ENCODE measurements at places on chromosomes 3 and 15. TPM values are rescaled to one million over a fixed set of nuclear protein-coding genes. Genes with fewer than 3 reads are reported as not detected.

Gene C3orf20
- not detected for total RNA-seq

GRCh38 chr15:31346367-31347066 lies 19.9 kb downstream of the KLF13 start:
- no peak overlapping the region for H3K27ac ChIP-seq
- DNase-seq, result no peak
- no peaks in the 10 kb centered on the region for H3K27me3 ChIP-seq
- H3K4me1 ChIP-seq, result no peaks in the 10 kb centered on the region
- no peaks in the 10 kb centered on the region for H3K36me3 ChIP-seq

DNA sequence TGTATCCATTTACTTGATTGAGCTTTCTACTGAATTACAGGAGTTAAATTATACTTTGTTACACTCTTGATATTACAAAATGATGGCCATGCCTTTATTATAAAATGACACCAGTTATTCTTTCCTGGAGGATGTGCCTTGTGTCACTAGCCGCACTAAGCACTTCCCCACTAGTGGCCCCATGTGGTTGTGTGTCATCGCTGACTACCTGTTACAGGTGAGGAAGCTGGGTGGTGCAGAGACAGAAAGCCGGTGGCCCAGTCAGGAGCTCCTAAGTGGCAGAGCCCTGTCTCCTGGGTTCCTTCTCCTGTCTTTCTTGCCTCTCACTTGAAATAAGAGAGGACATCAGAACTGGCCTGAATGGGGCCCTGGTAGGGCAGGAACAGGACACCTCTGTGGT lies 96.8 kb downstream of the IGF1R start:
- H3K27ac ChIP-seq, result no peak overlapping the region
- H3K27me3 ChIP-seq, result no peaks in the 10 kb centered on the region
- H3K36me3 ChIP-seq, result peaks cover 4% of the 10 kb centered on the region
- peaks cover 9% of the 10 kb centered on the region for H3K4me1 ChIP-seq
- no peak overlapping the region for H3K4me3 ChIP-seq

Gene OXTR
- total RNA-seq, result 1.7 TPM

DNA sequence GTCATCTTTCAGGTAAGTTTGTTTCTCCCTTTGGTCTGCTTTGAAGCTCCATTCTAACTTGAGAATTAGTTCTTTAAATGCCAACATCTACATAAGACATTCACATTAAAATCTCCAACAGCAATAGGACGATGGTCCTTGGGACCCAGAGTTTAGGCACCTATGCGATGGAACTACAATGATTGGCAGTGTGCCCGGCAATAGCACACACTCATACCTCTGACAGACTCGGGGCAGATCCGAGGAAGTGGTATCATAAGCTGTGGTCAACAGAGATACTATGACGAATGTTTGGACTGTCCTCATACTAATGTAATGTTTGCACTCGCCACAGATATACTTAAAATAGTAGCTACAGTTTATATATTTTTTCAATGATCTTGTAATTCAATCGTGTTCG lies 34.2 kb upstream of the NR2F2 start:
- H3K36me3 ChIP-seq, result peaks cover 18% of the 10 kb centered on the region
- DNase-seq, result no peak
- H3K4me3 ChIP-seq, result no peak overlapping the region
- no peaks in the 10 kb centered on the region for H3K27me3 ChIP-seq
- H3K27ac ChIP-seq, result no peak overlapping the region

GRCh38 chr3:149615731-149616221 lies 42.0 kb downstream of the WWTR1 start:
- H3K4me3 ChIP-seq, result no peak overlapping the region
- no peak overlapping the region for H3K27ac ChIP-seq
- H3K4me1 ChIP-seq, result peaks cover 8% of the 10 kb centered on the region
- no peaks in the 10 kb centered on the region for H3K36me3 ChIP-seq
- no peak for DNase-seq

Gene NMNAT3
- total RNA-seq, result 1.3 TPM
